ENCODE measurements at places on chromosomes 4 and X.

DNA sequence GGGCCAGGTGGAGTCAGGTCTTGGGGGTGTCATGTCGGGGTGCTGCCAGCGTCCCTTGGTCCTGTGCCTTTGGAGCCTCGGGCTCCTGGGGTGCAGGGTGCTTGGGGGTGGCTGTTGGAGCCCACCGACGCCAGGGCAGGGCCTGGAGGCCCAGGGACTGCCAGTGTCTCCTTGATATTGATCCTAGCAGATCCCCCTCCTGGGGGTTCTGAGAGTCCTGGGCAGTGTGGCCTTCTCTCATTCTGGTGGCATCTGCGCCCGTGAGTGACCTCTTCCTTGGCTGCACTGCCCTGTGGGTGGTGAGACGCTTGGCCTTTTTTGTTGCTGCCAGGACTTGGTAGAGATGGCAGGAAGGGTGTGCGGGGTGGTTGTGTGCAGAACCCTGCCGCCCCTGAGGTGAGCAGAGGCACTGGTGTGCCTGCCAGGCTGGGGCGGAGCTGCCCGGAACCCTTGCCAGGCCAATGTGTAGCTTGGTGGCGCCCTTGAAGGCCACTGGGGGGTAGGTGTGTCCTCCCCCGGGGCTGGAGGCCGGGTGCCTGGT lies 7.0 kb downstream of the NAT8L start:
- DNase-seq, result no peak

DNA sequence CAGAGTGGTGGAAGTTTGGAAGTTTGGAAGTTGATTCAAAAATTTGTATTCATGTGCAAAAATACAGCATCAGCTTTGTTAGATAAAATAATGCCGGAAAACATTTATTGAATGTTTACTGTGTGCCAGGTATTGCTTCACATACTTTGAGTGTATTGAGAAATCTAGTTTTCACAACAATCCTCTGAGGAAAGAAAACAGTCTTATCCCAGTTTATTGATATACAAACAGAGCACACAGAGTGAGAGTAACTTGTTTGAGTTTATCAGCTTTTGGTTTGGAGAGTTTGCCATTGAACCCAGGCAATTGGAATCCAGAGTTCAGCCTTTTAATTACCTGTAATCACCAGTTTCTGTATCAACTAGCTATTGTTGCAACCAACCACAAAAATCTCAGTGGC lies 127.2 kb upstream of the RPS6KA3 start:
- DNase-seq, result no peak

GRCh38 chr4:185793716-185794115 lies 18.3 kb downstream of the SORBS2 start:
- DNase-seq, result no peak

GRCh38 chrX:38941675-38942074 lies 140.4 kb downstream of the MID1IP1 start:
- no peak for DNase-seq

- DNase-seq, result no peak
Measured at GRCh38 chr4:119722670-119723069, 94.1 kb upstream of the PDE5A start.

- no peak for DNase-seq
Measured at GRCh38 chr4:143082701-143083100, 102.0 kb upstream of the USP38 start.

DNA sequence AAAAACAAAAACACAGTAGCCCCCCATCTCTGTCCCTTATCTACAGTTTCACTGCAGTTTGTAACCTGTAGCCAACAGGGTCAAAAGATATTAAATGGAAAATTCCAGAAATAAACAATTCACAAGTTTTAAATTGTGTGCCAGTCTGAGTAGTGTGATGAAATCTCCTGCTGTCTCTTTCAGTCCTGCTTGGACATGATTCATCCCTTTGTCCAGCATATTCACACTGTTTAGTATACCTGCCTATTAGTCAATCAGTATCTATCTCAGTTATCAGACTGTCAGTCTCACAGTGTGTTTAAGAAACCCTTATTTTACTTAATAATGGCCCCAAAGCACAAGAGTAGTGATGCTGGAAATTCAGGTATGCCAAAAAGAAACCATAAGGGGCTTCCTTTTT lies 21.9 kb downstream of the CNOT6L start:
- no peak for DNase-seq

DNA sequence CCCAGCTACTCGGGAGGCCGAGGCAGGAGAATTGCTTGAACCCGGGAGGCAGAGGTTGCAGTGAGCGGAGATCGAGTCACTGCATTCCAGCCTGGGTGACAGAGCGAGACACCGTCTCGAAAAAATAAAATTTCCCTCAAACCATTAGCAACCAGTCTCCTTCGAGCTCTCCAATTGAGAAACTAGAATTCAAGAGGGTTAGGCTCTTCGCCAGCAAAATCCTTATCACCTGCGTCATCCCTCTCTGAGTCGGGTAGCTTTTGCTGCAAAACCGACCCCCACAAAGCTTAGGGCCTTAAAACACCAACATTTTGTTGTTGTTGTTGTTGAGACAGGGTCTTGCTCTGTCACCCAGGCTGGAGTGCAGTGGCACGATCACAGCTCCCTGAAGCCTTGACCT lies 75.1 kb upstream of the DDX3X start:
- DNase-seq, result no peak

GRCh38 chr4:66097218-66097617 lies 426.9 kb upstream of the EPHA5 start:
- no peak for DNase-seq

All from CD4-positive, alpha-beta T cell treated with Interleukin-6 at 100 ng/mL for 8 hours (primary cell).